ENCODE measurements at places on chromosomes 11 and 22. TPM values are rescaled to one million over a fixed set of nuclear protein-coding genes. Genes with fewer than 3 reads are reported as not detected.

The EP300 gene
- total RNA-seq: 30.7 TPM

The PANX3 gene
- not detected for total RNA-seq

- no peak for DNase-seq
Observed at GRCh38 chr22:35442471-35442870, 42.5 kb downstream of the MCM5 start.

- DNase-seq: no peak
Observed at GRCh38 chr11:3137486-3138177, 27.5 kb downstream of the OSBPL5 start.

GRCh38 chr11:123976770-123977560 is 616 bp downstream of the OR10S1 start:
- DNase-seq: no peak

- DNase-seq: peak; percentile 53
Observed at GRCh38 chr11:114762408-114762807, 84.1 kb downstream of the NXPE2 start.

All from H4 (cell line).